ENCODE measurements at places on chromosomes 2 and 18.

DNA sequence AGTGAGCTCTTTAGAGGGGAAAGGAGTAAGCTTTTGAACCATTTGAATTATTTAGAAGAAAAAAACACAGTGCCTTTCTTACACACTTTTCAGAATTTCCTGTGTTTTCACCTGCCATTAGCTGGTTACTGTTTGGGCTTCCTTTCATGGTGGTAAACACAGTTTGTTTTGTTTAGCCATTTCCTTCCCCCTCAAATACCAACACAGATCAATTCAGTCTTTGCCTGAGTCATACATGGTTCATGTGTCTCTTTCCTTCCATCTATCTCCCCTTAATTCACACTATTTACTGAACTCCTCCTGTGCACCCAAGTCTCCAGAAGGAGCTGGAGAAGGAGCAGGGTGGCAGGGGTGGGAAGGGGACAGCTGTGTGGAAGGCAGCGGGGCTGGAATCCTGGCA is 45.0 kb downstream of the TCF7L1 start:
- no peak for DNase-seq

GRCh38 chr18:2961821-2962220 is 51.1 kb downstream of the LPIN2 start:
- no peak for DNase-seq

GRCh38 chr18:56962322-56962721 is 184.6 kb upstream of the BOD1L2 start:
- no peak for DNase-seq

DNA sequence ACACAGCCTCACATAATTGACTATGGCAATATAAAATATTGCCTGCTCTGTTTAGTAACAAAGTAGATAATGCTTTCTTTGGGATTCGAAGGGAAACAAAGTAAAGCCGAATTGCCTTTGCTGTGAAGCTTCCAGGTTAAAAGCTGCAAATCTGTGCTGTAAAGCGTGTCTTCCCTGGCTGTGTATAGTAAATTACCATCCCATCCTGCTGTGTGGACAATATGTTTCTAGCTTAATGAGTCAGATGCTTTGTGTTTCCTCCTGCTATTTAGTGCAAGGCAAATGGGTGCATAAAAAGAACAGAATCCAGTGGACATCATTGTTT is 265.1 kb downstream of the SOCS6 start:
- DNase-seq, result no peak

GRCh38 chr2:219446689-219447088 is 12.0 kb downstream of the SPEG start:
- no peak for DNase-seq

GRCh38 chr2:133262893-133263292 is 305.4 kb downstream of the NCKAP5 start:
- no peak for DNase-seq

DNA sequence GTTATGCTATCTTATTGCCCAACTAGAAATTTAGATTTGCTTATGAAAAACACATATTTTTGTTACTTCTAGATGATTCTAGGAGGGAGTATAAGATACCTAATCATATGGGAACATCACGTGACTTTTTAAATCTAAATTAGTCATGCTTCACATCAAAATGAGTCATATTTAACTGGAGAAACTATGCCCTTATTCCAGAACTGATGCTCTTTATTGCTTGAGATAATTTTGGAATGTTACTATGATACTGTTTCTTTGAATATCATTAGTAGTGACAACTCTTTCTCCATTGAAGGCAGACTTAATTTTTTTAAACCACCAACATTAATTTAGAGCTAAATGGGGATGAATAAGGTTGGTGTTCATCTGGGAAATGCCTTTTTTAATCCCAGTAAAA is 19.9 kb upstream of the ELAC1 start:
- no peak for DNase-seq

All from GOT3 (cell line).